ENCODE measurements at places on chromosomes 2 and 18. TPM values are rescaled to one million over a fixed set of nuclear protein-coding genes. Genes with fewer than 3 reads are reported as not detected.

- no peak for DNase-seq
These were observed 1.2 kb upstream of the CLASP1 start for GRCh38 chr2:121650315-121650930.

DNA sequence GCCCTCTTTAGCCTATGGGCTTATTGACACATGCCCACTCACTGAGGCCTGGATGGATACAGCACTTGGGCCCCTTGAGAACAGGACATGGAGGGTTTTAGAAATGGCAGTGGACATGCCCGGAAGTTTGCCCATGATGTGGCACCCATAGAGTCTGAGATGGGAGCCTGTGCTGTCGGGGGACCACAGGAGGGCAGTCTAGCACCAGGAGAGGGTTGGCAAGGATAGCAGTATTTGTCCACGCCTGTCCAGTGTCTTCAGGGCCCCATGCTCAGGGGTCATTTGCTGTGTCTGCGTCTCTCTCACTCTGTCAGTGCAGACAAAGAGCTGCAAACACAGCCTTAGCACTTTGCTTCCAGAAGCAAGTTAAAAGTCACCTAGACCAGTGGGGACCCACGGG is 48.7 kb downstream of the IL1RL2 start:
- DNase-seq: no peak

DNA sequence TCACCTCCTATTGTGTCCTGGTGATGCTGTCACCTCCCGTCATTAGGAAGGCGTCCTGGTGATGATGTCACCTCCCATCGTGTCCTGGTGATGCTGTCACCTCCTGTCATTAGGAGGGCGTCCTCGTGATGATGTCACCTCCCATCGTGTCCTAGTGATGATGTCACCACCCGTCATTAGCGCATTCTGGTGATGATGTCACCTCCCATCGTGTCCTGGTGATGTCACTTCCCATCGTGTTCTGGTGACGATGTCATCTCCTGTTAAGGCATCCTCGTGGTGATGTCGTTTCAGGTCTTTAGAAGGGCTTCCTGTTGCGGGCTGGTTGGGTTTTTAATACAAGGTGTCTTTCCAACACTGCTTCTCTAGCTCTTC is 40.7 kb downstream of the CTDP1 start:
- no peak for DNase-seq

- no peak for DNase-seq
These were observed 844 bp upstream of the VSNL1 start for GRCh38 chr2:17539611-17540092.

GRCh38 chr2:148122788-148123187 is 101.9 kb downstream of the MBD5 start:
- DNase-seq: no peak

DNA sequence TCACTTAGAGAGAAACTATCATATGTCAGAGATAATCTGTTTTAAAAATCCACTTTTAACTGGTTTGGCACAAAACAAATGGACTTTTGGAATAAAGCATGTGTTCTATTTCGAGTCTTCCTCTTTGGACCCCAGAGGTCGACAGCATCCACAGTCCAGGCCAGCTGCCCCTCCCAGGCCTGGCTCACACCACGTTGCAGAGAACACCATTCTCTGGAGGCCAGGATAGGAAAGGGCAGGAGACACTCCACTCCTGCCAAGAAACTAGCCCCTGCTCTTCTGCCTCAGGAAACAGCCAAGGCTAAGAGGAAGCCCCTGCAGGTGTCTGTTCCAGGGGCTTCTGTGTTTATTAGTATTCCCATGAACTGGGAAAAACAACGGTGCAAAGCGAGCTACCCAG is 456.6 kb upstream of the ID2 start:
- DNase-seq: no peak

- no peak for DNase-seq
These were observed 58.1 kb upstream of the ZC3H15 start for GRCh38 chr2:186427970-186428369.

The DHRS9 gene
- total RNA-seq: 0.22 TPM

GRCh38 chr2:177244244-177244771 is 20.2 kb downstream of the NFE2L2 start:
- no peak for DNase-seq

DNA sequence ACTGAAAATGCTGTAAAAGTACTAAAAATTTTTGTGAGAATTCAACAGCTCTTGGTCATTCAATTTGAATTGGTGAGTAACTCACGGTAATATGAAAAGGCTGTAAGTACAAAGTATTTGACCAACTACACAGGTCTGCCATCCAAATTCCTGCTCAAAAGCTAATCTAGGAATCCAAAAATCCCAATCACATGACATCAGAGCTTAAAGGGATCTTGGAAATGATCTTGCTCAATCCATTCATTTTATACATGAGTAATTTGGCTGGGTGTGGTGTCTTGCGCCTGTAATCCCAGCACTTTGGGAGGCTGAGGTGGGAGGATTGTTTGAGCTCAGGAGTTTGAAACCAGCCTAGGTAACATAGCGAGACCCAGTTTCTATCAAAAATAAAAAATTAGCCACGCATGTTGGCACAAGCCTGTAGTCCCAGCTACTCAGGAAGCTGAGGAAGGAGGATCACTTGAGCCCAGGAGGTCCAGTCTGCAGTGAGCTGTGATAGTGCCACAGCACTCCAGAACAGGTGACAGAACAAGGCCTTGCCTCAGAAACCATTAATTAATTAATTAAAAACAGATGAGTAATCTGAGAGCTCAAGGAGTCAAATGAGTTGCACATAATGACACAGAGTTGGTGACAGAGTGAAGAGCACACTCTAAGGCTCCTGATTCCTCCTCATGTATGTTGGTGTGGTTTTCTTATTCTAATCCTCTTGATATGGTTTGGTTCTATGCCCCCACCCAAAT is 19.8 kb downstream of the SPIRE1 start:
- no peak for DNase-seq

DNA sequence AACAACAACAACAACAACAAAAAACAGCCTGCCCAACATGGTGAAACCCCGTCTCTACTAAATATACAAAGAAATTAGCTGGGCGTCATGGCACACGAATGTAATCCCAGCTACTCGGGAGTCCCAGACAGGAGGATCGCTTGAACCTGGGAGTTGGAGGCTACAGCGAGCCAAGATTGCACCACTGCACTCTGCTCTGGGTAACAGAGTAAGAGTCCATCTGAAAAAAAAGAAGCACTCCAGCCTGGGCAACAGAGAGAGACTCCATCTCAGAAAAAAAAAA is 344.1 kb upstream of the PLGLB2 start:
- DNase-seq: no peak

DNA sequence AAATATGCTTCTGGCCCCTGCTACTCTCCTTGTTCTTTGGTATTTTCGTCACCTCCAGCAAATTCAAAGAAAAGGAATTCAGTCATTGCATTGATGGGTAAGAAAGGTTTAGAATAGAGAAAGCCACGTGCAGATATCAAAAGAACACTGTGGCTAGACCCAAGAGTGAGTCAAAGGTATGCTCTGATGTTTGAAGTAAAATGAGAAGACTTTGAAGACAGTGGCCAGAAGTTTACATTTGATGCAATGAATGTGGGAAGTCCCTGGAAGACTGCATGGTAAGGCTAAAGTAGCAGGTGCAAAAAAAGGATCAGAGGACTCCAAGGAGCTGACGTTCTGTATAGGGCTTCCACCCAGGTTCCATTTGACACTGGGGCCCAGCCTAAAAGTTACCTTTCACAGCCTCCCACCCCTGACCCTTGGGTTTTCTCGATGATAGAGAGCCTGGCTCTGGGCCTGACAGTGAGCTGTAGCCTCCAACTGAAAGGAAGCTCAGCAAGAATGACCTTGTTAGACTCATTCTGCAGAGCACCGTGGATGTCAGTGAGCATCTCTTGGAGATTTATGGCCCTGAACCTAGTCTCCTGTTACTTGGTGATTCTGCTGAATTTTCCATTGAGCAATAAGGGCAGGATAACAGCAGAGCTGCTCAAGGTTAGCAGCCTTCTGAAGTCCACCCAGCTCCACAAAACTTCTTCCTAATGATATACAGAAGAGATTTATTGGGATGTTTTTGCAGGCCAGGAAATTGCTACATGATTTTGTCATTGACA is 223.7 kb upstream of the RBBP8 start:
- DNase-seq: no peak

The ZDBF2 gene
- total RNA-seq: 16.1 TPM

- no peak for DNase-seq
These were observed 103.9 kb upstream of the XIRP2 start for GRCh38 chr2:166784296-166784946.

GRCh38 chr2:20620696-20621365 is 30.1 kb downstream of the HS1BP3 start:
- no peak for DNase-seq

DNA sequence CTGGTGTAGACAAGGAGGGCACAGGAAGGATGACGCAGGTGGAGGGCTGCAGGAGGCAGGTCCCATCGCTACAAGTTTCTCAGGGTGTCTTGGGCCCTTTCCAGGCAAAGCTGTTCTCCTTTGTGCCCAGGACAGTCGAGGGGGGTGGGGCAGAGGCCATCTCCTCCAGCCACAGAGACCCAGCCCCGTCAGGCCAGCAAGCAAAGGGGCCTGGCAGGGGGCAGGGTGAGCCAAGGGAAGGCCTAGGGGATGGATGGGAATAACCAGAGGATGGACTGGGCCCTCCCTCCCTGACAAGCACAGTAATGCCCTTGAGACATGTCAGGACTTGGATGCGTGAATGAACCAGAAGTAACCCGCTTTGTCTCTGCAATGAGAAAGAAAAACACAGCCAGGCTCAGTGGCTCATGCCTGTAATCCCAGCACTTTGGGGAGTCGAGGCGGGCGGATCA is 6.3 kb downstream of the TCF23 start:
- DNase-seq: no peak

GRCh38 chr2:191176305-191176704 is 25.5 kb upstream of the STAT4 start:
- no peak for DNase-seq

DNA sequence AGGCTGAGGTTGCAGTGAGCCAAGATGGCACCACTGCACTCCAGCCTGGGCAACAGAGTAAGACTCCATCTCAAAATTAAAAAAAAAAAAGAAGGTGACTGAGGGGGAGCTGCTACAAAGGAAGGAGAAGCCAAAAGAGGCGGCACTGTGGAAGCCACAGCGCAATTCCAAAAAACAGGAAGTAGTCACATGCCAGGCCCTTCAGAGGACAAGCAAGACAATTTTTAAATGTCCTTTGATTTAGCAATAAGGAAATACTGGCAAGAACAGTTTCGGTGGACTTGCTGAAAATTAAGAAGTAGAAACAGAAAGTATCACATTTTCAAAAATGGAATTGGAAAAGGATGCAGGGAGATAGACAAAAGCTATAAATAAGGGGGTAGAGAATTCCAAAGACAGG is 122.8 kb downstream of the OSBPL1A start:
- DNase-seq: no peak

GRCh38 chr2:24492421-24493279 is 1.6 kb downstream of the NCOA1 start:
- DNase-seq: no peak

DNA sequence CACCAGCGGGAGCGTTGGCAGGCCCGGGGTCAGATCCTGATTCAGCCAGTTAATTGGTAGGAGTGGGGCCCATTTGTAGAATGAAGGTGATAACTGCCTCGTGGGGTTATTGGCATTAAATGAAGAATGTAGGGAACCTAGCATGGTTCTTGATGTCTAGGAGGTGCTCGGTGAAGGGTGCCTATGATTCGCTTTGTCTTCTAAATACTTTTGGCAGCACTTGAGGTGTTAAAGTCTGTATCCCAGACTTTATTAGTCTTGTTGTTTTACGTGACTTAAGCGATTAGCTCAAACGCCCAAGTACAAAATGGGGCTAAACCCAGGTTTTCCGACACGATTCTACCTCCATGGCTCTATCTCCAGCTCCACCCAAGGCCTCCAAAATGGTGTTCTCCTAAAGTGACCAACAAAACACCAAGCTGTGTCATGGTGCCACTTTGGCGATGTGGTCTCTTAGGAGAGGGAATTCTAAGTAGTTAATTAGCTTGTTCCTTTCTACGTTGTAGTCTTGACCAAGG is 980 bp upstream of the PPP4R1 start:
- DNase-seq: no peak

DNA sequence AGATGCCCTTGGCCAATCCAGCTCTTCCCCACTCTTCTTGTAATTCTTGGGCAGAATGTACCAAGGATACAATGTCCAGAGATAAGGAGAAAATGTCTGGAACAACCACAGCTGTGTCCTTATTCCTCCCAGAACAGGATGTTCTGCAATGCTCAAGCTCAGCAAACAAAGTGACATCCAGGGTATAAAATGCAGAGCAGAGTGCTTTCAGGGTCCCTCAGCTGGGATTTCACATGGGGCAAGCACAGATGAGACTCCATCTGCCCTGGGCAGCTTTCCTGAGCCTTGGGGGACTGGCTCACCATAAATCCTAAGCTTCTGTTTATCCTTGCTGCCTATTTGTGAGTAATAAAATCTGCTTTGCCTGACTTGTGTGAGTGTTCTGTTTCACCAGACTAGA is 127.4 kb downstream of the VAPA start:
- peak; percentile 53 for DNase-seq

The SCYGR4 gene
- not detected for total RNA-seq

- no peak for DNase-seq
These were observed 10.9 kb downstream of the ALS2 start for GRCh38 chr2:201769666-201770373.

GRCh38 chr2:235669983-235670962 is 176.4 kb downstream of the AGAP1 start:
- peak; percentile 33 for DNase-seq

DNA sequence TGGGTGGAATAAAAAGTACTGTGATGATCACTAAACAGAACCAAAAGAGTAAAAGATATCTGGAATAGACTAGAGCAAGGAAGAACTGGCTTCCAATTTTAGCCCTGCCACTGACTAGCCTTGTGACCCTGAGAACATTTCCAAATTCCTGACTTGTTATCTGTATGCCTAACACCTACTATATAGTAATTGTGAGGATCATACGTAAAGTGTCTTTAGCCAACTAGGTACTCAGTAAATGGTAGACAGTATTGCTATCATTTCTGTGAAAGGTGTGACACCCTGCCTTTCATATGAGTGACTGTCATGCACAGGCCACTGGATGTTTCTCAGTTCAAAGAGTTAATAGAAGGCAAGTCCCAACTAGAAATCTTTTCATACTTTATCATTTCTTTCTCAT is 29.8 kb downstream of the CYTIP start:
- no peak for DNase-seq

The ADAM23 gene
- 6.9 TPM for total RNA-seq

DNA sequence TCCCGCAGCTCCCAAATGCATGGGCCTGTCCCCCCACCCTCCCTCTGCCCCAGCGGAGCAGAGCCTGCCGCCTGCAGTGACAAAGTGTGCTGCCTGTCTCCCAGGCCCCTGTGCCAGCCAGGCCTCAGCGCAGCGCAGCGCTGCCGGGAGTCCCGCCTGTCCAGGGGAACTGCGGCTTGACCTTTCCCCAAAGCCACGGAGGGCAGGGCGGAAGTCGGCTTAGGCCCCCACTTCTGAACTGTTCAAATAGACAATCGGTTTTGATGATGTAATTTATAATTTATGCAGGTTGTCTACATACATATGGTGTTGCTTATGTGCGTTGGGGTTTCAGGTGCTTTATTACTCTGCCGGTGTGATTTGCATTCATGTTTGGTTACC is 7.1 kb downstream of the GBX2 start:
- no peak for DNase-seq

- no peak for DNase-seq
These were observed 170.6 kb downstream of the METTL4 start for GRCh38 chr18:2400701-2401196.
